ENCODE measurements at places on chromosomes 7 and 10.

GRCh38 chr10:116763440-116763839, 21.1 kb upstream of the HSPA12A start:
- no peak for DNase-seq

- DNase-seq: no peak
Observed at GRCh38 chr7:42253316-42253715, 16.3 kb upstream of the GLI3 start.

- no peak for DNase-seq
Observed at GRCh38 chr7:107712025-107712424, 31.9 kb upstream of the CBLL1 start.

DNA sequence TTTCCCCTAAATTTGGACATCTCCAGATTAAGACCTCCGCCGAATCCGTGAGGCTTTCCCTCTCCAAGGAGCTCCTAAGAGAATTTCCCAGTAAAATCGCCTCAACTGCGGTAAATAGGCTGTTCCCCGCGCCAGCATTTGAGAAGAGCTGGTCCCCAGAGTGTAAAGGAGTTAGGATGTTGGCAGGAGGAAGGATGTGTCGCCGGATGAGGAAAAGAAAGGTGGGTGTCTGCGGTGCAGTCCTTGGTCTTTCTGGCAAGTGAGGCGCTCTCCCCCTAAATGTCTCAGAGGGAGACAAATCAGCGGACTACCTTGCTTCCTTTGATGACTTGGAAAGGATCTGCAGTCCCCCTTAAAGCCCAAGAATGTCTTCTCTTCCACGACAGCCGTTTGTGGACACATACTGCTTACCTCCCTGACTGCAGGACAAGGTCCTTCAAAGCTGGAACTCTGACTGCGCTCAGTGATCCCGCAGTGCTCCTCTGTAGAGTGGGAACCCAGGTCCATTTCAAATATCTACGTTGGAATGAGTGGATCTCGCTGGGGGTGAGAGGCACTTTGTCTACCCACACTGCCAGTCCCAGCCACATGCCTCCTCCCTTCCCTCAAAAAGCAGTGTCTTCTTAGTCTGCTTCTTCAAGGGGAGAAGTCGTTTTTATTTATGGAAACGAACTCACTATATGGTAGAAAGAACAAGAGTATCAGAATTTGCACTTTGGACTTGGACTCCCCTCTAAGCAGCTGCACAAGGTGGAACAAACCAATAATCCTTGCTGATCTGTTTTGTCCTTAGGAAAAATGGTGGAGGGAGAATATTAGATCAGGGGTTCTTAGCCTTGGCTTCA, 1.1 kb upstream of the DLG5 start:
- DNase-seq: no peak

GRCh38 chr10:78778444-78779338, 290.1 kb upstream of the ZMIZ1 start:
- no peak for DNase-seq

DNA sequence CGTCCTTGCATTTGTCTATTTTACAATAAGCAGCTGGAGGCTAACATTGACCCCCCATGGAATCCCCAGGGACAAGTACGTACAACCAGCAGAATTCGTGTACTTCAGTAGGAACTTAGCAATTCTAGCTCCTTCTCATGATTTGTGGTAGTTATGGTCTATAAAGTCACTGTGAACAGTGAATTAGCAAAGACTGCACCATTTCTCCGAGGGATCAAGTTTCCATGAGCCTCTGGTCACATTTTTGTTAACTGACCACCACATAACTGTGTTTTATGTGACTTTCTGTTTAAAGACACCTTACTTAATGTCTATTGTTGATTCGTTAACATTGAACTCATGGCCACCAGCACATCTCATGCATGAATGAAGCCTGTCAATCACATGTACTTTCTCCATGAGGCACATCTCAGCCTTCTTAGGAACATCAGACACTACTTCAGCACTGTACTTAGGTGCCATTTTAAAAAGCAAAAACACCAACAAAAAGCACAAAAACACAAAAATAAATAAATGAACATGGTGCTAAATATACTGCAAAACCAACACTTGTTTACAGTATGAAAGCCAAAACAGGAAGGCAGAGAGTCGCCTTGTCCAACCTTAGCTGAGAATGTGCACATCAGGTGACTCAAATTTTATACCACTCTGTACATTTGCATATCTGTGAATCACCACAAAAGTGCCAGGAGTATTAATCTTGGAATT, 9.0 kb upstream of the UCN3 start:
- DNase-seq: no peak

GRCh38 chr7:9863545-9863944, 1110.1 kb upstream of the PHF14 start:
- DNase-seq: no peak

DNA sequence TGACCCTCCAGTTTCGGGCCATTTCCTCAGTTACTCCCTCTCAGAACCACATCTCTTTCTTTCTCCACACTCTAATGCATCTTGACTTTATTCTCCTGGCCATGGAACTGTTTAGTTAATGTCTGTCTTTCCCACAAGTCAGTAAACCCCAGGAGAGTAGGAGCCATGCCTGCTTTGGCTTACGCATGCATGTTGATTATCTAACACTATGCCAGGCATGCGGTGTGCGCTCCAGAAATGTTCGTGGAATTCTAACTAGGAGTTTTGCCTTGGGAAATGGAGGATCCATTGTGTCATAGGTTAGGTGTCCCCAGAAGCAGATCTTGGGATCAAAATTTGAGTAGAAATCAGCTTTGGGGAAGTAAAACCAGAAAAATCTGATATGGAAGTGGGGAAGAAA, 308.9 kb downstream of the GRID1 start:
- DNase-seq: no peak

DNA sequence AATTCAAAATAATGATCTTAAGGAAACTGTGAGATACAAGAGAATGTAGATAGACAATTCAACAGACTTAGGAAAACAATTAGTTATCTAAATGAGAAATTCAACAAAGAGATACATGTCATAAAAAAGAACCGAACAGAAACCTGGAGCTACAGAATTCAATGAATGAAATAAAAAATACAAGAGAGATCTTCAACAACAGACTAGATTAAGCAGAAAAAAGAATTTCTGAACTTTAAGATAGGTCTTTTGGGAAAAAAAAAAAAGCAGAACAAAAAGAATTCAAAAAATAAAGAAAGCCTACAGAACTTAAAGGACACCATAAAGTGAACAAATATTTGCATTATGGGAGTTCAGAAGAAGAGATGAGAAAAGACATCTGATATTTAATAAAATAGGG, 129.1 kb upstream of the FOXK1 start:
- DNase-seq: no peak

DNA sequence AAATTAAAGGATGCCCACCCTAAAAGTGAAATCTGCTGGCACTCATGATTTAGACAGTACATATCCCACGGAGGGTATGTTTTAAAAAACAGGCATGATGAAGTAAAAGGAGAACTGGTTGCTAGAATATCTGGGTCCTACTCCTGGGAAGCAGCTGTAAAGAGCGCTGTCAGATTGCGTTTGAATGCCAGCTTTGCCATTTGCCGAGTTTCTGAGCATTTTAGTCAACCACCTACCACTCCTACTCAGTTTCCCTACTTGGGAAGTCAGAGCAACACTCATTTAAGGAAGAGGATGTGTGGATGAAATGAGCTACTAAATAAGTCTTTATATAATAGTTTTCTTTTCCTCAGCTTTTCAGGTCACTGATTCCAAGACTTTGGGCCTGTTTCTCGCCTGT, 1.1 kb upstream of the UMAD1 start:
- no peak for DNase-seq

- no peak for DNase-seq
Observed at GRCh38 chr10:70958396-70958795, 70.0 kb upstream of the PCBD1 start.

- DNase-seq: no peak
Observed at GRCh38 chr10:126839094-126839761, 66.0 kb upstream of the DOCK1 start.

DNA sequence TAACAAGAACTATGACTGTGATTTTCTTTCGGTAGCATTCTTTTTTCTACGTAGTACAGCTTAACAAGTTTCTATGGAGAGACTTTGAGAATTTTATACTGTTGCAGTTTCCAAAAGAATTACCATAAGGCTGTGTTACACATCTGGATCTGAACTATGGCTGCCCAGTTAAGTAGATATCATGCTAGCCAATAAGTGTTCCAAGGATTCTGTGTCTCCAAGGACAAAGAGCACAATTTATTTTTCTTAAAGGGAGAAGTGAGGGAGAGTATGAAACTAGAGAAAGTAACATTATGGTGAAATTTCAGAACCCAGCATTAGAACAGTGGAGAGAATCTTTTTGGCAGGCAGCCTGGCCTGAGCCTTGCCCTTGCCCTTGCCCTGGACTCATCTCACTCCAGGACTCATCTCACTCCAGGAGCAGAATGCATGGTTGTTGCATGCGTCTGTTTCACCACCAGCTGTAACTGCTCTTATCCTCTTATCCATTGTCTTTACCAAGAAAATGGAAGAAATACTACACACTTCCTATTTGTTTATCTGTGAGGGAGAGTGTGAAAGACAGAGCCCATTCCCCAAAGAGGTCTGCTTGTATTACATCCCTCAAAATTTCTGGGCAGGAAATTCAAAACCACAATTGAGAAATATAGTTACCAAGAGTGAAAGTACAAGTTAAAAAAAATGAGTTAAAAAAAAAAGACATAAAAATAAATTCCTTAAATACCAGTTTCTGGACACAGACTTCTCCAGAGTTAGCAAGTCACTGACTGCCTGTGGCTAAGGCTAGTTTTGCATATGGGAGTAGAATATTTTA, 1067.5 kb downstream of the NRG3 start:
- DNase-seq: no peak

All from activated naive CD8-positive, alpha-beta T cell treated with anti-CD3 and anti-CD28 coated beads, Interleukin-2, amount 10 ng/mL, durations not matched to agents 7 days and 5 days (primary cell).